ENCODE measurements at places on chromosomes 6 and 20.

DNA sequence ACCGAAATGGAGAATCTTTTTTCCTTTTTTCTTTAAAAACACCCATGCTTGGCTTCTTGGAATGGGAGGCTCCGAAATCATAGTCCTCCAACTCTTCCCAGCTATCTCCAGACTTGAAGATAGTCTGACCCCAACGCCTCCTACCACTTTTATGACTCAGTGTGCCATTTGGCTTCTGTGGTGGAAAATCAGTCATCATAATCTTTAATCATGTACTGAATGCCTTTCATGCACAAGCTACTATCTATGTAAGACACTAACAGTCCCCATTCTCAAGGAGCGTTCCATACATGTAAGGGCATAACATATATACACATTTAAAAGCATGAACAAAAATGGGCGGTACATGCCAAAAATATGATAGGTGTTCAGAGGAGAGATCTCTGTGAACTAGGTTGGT is 44.1 kb downstream of the TMEM14B start:
- no peak for DNase-seq

- no peak for DNase-seq
Observed at GRCh38 chr6:118843685-118844390, 50.1 kb upstream of the ASF1A start.

DNA sequence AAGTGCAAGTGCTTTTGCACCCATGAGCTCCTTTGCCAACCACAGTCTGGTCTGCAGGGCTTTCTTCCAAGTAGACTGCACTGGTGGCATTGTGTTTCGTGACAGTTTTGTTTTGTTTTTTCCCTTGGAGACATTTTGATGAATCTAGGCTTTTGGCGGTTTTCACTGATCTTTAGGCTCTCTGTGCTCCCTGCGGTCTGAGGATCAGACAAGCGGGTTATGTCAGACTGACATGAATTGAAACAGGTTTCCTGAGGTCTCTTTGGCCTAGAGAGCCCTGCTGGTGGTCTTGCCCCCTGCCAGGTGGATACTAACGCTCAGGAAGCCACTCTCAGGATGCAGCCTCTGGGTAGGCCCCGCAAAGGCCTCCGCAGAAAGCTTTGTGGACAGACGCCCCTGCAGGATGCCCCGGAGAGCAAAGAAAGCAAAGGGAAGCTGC is 555.4 kb upstream of the AGPAT4 start:
- DNase-seq, result no peak

DNA sequence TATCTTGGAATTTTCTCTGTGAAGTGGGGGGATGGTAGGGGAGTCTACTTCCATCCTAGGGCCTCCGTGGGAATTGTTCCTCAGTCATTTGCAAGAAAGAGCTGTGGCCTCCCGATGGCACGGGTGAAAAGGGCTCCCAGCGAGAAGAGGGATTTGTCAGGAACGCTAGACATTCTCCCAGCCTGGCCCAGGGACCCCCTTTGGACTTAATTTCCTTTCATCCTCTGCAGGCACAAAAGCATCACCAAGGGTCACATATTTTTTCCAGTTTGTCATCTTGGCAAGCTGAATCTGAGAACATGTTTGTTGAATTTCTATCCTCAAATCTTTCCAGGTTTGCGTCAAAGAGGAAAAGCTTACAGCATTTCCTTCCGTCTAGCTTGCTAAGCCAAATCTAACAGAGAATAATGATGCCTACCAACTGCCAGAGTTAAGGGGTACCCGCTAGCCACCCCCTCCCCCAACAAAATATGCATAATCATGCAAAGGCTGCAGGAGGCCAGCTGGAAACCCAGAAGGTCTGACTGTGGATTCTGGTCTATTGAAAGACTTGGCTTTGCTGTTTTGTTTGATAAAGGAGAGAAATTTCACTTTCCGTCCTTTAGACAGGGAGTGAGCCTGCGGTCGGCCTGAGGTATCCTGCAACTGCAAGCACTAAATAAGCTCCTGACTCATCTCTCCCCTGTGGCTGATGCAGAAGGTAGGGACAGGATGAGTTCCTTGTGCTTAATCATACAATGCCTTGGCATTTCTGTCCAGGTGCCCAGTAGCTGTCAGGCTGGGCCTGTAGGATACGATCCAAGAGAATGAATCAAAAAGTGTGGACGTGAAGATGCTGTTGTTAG is 23.1 kb downstream of the PSMG4 start:
- DNase-seq, result peak; percentile 90

- DNase-seq, result peak; percentile 88
Observed at GRCh38 chr6:17714879-17715851, 8.4 kb upstream of the NUP153 start.

GRCh38 chr6:6586671-6587526 is 1.6 kb upstream of the LY86 start:
- no peak for DNase-seq

GRCh38 chr20:58852543-58853271 is at the start of gene GNAS:
GNAS (plus strand) TSS chr20:58852716.
- DNase-seq, result peak; percentile 90

DNA sequence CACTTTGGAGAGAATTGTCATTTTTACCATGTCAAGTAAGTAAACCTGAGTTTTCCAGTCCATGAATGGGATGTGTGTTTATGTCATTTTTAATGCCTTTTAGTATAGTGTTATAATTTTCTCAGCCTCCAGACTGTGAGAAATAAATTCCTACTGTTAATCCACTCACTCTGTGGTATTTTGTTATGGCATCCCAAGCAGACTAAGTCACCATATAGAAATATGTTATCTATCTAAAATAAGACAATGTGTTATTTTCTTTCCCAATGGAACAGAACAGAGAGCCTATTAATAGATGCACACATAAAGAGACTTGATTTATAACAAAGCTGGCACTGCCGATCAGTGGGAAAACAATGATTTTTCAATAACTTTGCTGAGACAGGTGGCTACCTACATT is 70.2 kb upstream of the SLC4A11 start:
- no peak for DNase-seq
